ENCODE measurements at places on chromosomes 3 and 15. TPM values are rescaled to one million over a fixed set of nuclear protein-coding genes. Genes with fewer than 3 reads are reported as not detected.

DNA sequence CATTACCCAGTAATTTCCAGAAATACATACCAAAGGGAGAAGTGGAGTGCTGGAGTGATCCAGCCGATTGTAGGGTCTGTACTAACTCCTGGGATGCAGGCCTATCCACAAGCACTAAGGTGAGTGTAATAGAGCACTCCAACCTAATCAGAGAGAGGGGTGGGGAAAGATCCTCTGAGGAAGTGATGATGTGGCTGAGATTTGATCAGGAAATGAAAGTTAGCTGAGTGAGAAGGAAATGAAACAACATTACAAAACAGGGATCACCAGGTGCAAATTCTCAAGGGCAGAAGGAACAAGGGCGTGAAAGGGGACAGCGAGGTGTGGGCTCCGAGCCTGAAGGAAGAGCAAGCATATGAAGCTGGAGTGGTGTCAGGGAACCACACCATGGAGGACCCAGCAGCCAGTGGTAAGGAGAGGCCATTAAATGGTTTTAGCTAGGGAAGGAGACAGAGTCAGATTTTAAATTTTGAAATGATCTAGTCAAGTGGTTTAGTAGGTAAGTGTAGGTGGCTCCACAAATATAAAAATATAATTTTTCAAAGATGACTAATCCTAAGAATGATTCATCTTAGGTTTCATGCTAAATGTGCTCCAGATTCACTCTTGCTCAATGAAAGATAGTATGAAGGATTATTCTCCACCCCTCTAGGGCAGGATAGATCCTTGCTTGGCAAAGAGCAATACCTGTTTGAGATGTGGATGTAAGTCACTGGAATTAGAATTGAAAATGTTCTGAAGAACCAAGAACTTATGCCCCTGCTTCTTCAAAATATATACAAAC lies 348.7 kb downstream of the TBL1XR1 start:
- DNase-seq = no peak

DNA sequence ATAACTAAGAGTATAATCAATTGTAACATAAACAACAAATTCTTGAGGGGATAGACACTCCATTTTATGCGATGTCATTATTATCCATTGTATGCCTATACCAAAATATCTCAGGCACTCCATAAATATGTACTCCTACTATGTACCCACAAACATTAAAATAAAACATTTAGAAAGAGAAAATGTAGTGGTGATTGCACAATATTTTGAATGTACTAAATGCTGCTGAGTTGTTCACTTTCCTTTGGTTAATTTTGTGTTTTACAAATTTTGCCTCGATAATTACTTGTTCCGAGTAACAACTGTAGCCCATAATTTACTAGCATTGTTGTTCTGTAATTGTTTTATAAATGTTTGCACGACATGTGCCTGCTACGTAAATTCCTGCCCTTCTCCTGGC lies 131.3 kb downstream of the DCLK3 start:
- DNase-seq = no peak

DNA sequence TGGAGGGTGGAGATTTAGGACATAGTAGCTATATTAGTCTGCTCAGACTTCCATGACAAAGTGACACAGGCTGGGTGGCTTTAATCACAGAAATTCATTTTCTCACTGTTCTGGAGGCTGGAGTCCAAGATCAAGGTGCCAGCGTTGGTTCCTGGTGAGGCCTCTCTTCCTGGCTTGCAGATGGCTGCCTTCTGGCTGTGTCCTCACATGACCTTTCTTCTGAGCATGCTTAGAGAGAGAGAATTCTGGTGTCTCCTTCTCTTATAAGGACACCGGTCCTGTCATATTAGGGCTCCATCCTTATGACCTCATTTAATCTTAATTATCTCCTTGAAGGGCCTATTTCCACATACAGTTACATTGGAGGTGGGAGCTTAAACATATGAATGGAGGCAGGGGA lies 14.9 kb upstream of the SHC4 start:
- DNase-seq = no peak

The VWA5B2 gene
- 0.23 TPM for polyA plus RNA-seq

DNA sequence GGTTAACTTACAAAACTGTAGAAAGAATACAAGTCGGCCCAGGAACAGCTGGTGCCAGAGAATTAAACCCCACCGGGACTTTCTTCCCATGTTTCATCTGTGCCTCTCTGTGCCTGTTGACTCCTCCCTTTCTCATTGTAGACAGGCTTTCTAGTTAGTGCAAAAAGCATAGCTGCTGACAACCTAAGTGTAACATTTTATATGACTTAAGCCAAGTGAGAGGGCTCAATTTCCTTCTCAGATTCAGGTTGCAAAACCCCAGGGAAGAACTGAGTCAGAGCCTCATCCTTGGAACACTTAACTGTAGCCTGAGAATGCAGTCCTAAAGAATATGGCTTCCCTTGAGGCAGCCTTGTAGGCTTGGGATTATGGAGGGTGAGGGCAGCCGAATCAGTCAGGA lies 302.5 kb upstream of the AZI2 start:
- no peak for DNase-seq

DNA sequence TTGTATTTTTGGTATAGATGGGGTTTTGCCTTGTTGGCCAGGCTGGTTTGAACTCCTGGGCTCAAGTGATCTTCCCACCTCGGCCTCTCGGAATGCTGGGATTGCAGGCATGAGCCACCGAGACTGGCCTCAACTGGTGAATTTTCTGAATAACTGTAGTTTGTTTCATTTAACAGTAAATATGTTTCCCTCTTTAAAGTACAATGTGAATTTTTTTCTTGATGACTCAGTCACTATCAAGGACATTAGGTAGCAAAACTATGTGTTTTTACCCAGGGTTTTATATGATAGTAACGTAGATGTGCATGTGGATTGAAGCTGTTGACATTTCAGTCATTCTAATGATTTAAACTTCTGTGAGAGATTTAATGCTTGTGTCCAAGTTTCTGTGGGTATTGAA lies 40.2 kb upstream of the MAPKBP1 start:
- no peak for DNase-seq

The OSTN gene
- polyA plus RNA-seq = not detected

DNA sequence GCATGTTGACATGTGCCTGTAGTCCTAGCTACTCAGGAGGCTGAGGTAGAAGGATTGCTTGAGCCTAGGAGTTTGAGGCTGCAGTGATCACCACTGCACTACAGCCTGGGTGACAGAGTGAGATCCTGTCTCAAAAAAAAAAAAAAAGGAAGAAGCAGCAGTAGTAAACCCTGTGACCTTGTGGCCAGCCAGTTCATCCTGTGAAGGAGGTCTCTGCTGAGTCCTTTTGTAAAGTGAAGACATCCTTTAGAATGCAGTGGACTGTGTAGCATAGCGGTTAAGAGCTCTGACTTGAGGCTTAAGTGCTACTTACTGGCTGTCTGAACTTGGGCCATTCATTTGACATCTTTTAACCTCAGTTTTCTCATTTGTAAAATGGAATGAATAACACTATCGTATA lies 8.3 kb downstream of the EXOSC7 start:
- DNase-seq = no peak

- no peak for DNase-seq
Measured at GRCh38 chr3:173255555-173255954, 114.5 kb upstream of the SPATA16 start.

GRCh38 chr3:17655743-17656142 lies 86.7 kb downstream of the TBC1D5 start:
- no peak for DNase-seq

DNA sequence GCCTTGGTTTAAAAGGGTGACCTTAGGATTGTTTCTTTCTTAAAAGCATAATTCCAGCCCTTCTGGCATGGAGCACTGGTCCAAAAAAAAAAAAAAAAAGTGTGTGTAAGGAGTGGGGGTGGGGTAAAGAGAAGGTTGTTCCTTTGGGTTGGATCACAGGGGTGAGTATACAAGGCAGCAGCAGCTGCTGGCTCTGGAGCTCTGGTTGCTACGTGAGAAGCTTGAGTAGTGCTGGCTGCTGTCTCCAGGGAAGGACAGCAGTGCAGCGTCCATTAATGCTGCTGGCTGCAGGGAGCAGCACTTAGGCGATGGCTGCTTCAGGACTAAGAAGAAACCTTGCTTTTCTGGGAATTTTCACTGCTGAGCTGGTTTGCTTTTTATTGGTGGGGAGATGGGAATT lies 2.3 kb downstream of the SETD5 start:
- no peak for DNase-seq

The PDZRN3 gene
- not detected for polyA plus RNA-seq

- DNase-seq = no peak
Measured at GRCh38 chr3:151946606-151947005, 73.2 kb downstream of the SUCNR1 start.

- DNase-seq = no peak
Measured at GRCh38 chr15:22915866-22916515, 64.2 kb downstream of the CYFIP1 start.

- no peak for DNase-seq
Measured at GRCh38 chr15:57969355-57969754, 96.2 kb downstream of the ALDH1A2 start.

DNA sequence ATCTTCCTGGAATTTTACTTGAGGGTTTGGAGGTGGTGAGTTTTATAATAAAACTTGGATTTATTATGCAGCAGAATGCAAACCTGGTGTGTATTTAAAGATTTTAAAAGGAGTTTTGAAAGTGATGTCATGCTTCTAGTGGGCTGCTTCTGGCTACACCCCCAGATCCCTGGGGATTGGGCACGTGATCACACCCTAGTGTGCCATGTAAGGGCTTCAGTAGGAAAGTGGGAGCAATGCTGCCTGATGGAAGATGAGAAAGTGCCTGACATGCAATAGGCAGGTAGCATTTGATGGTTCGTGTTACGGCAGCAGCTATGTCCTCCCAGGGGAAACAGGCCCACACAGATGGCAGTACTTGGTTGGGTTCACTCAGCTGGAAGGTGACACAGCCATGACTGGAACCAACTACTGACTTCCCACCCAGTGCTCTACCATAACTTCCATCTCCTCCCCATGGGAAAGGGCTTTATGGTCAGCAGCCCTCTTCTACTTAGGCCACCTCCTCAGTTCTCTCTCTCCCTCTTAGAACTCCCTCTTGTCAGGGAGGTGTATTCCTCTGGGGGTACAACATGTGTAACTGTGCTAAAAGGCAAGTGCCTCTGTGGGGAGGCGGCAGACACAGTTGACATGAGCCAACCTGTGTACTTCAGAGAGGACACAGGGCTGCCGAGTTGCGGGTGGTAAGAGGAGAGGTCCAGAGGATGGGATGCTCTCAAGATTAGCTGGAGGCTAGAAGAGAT lies 5.6 kb downstream of the ITPKA start:
- no peak for DNase-seq

- DNase-seq = no peak
Measured at GRCh38 chr3:71987828-71988227, 202.9 kb upstream of the PROK2 start.

The COPS2 gene
- 28.1 TPM for polyA plus RNA-seq

GRCh38 chr15:66827698-66828055 lies 125.6 kb downstream of the SMAD6 start:
- no peak for DNase-seq

- no peak for DNase-seq
Measured at GRCh38 chr3:156772588-156773206, 53.5 kb upstream of the LEKR1 start.
